ENCODE measurements at places on chromosomes 11 and 22.
A peak's percentile ranks its signal among the peaks of the same experiment; 100 is the strongest.

GRCh38 chr22:39623603-39624500, 53.3 kb downstream of the CACNA1I start:
- DNase-seq = no peak

GRCh38 chr22:30876221-30876751, 92.3 kb downstream of the MORC2 start:
- no peak for DNase-seq

DNA sequence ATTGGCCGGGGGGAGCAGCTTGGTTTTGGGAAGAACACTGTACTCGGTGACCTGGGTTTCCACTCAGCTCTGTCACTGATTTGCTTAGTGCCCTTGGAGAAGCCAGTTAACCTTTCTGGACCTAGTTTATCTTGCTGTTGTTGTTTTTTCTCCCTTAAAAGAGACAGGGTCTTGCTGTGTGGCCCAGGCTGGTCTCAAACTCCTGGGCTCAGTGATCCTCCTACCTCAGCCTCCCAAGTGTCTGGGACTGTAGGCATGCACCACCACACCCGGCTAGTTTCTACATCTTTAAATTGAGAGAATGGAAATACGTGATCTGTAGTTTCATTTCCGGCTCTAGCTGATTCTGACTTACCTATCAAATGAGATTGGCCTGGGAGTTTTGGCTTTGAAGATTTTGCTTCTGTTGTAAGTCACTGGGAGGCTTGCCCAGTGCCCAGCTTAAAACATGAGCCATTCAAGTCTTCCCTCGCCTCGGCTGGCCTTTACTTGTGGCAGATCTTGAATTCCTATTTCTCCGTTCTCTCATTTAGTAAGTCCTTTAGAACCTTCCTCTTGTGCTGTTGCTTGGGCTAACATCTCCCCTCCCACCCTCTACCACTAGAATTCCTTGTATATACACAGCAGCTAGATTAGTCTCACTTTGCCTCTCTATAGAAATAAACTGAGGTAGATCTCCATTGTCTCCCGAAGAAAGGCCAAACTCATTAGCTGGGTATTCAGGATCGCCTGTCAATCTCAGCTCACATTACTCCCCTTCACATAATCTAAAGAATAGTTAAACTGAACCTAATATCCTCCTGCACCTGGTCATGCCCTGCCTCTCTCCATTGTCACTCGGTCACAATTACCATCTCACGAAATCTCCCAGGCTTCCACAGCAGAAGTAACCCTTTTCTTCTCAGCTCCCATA, 87.7 kb upstream of the SLC25A18 start:
- DNase-seq = no peak

- DNase-seq = no peak
These were observed 438.9 kb downstream of the TBC1D22A start for GRCh38 chr22:47201186-47201995.

- peak; percentile 52 for DNase-seq
These were observed 29.3 kb upstream of the TCF20 start for GRCh38 chr22:42299586-42300258.

DNA sequence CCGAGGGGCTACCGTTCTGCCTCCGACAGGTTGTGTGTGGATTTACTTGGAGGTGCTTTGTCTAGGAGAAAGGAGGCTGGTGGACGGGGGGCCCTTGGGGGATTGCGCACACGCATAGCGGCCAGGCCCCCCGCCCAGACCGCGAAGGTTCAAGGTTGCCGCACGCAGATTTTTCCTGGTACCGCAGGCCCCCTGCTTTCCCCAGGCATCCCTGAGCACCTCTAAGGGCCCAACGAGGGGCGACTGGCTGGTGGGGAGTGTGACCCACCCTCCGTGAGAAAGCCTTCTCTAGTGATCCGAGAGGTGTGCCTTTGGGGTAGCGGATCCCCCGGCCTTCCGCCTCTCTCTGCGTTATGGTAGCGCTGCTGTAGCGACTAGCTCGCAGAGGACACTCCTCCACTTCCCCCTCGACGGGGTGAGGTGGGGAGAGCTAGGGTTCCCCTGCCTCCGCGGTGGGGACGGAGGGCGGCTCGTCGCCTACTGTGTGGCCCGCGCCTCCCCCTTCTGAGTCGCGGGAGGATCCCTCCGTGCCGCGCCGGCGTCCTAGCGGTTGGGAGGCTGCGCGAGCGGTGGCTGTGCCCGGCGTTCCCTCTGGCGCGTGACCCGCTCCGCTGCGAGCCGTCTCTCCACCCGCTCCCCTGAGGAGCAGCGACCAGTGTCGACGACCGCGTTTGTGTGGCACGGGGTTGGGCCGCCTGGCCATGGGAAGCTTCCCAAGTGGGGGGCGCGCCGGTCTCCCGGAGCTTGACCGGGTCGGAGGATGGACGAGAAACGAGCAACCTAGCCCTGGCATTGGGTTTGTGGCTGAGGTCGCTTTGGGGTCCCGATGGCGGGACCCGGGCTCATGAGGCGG, 3900.0 kb upstream of the OR11H1 start:
- no peak for DNase-seq

DNA sequence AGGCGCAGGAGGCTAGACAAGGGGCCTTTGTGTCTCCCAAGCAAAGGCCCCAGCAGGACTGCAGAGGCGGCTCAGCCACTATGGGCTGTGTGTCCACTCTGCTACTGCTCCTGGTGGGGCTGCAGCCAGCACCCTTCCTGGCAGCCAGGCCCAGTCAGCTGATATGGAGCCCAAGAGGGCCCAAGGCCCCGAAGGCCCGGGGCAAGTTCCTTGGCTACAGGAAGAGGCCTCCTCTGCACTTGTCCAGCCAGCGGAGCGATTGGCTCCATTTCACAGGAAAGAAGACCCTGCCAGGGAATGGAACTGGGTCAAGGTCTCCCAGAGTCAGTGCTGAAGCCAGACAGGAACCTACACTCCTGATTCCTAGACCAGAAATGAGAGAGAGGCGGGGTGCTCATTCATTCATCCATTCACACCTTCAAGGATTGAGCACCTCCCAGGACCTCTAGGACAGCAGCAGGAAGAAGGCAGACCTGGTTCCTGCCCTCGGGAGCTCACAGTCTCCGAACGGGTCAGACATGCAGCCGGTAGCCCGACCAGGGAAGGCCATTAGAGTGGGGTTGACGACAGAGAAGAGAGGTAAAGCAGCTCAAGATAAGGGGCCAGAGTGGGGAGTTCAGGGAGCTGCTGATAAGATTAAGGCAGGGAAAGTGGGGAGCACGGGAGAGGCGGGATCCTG, 811 bp upstream of the P2RY2 start:
- no peak for DNase-seq

GRCh38 chr22:23114721-23115020, 27.1 kb downstream of the RSPH14 start:
- no peak for DNase-seq

DNA sequence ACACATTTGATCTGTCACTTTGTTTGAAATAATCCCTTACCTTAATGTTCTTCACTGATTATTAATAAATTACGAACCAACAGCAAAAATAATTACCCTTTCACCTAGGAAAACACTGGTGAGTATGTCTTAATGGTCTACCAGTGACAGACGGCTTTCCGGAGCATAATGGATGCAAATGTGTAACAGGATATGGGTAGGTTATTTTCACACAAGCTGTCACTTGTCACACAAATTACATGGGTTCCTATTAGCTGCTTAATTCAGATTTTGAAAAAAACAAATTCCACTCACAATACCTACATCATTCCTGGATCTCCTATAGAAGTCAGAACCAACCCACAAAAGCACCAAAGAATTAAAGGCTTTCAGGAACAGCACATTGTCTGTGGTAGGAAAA, 127.9 kb downstream of the WT1 start:
- DNase-seq = no peak

- no peak for DNase-seq
These were observed 14.3 kb upstream of the EED start for GRCh38 chr11:86230179-86230804.

DNA sequence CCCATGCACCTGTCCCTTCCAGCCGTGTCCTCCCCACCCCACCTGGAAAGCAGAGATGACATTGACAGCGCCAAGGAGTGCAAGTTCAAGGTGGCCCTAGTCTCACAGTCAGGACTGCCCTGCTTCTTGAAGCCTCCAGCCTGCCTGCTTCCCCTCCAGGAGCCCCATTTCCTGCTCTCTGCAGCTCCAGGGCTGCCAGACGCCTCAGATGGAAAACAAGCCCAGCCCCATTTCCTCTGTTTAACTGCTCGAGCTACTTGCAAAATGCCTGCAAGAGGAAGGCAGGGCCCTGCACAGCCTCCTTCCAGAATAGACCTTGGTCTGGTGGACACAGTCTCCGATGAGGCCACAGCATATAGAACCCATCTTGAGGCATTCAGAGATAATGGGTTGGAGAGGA, 5.0 kb upstream of the DGKZ start:
- no peak for DNase-seq

DNA sequence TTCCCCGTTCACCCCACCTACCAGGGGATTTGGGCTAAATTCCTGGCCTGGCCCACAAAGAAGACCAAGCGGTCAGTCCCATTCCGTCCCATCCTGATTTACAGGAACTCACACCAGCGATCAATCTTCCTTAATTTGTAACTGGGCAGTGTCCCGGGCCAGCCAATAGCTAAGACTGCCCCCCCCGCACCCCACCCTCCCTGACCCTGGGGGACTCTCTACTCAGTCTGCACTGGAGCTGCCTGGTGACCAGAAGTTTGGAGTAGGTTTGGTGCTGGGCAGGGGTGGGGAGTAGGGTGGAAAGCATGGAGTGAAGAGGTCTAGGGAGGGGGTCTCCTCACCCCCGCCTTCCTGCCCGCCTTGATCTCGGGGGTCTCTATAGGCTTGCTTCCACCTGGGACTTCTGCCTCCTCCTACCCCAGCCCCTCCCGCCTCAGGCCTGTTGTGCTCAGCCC, at the start of gene SERPING1:
Gene SERPING1 (plus strand): TSS at position 225 of the 455 bp plus-strand sequence. CDS start 586 bp downstream, outside the sequence.
- no peak for DNase-seq

- DNase-seq = no peak
These were observed 42.1 kb upstream of the GNB1L start for GRCh38 chr22:19896665-19897355.

GRCh38 chr11:34185926-34186841, 80.8 kb downstream of the NAT10 start:
- no peak for DNase-seq

- no peak for DNase-seq
These were observed 25.1 kb upstream of the TPH1 start for GRCh38 chr11:18071098-18071705.

DNA sequence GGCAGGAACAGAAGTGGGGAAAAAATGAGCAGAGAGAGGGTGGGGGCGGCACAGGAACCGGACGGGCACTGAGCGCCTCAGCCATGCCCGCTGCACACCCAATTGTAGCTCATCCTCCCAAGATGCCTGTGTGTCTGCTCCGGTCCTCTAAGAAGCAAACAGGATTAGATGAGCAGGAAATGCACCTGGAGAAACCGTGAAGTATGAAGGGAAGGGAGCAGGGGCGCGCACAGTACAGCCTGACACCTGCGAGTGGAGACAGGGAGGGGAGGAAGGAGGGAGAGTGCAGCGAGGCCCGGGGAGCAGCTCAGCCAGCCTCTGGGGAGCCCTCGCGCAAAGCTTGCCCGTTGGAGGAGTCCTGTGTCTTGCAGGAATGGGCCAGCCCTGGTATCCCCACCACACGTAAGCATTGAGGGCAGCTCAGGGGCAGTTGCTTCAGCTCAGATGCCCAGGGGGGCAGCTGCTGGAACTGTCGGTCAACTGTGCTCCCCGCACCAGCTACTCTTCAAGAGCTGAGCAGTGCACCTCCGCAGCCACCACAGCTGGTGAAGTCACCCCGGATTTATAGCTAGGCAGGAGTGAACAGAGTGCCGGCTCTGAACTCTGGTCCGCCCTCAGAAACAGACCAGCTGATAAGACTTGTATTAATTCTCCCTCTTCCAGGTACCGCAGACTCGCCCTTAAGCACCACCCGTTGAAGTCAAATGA, 7.0 kb downstream of the DNAJB13 start:
- no peak for DNase-seq

- DNase-seq = no peak
These were observed 423.7 kb upstream of the ANO5 start for GRCh38 chr11:21769188-21769587.

GRCh38 chr22:30010789-30011405, 69.4 kb upstream of the HORMAD2 start:
- no peak for DNase-seq

- DNase-seq = peak; percentile 81
These were observed 34.6 kb downstream of the CYTH4 start for GRCh38 chr22:37316875-37317371.

DNA sequence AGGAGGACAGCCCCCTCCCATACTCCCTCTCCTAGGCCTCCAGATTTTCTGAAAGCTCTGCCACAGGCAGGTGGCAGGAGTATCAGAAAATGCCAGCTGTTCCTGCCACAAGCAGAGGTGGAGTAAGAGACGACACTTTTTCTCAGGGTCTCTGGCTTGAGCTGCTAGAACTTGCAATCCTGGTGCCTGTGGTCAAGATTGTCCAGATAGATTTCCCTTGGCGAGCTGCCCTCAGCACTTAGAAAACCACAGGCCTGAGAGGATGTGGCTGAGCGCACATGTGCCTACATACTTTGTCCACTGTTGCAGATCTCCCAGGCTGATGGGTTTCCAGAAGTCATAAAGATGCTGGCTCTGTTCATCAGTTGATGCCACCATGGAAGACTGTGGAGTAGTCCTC, 65.7 kb upstream of the NAV2 start:
- DNase-seq = no peak

GRCh38 chr11:15757048-15757698, 599.2 kb downstream of the SOX6 start:
- DNase-seq = no peak

GRCh38 chr22:30235687-30236170, 10.8 kb downstream of the LIF start:
- DNase-seq = no peak

DNA sequence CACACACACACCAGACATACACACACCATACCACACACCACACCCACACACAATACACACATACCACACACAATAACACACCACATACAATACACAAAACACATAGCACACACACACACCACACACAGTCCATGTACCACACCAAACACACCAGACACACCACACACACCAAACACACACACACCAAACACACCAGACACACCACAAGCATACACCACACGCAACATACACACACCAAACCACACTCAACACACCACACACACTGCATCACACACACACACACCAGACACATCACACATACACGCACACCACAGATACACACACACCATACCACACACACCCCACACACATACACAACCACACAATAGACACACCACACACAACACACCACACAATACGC, 54.8 kb downstream of the IGSF9B start:
- DNase-seq = no peak

DNA sequence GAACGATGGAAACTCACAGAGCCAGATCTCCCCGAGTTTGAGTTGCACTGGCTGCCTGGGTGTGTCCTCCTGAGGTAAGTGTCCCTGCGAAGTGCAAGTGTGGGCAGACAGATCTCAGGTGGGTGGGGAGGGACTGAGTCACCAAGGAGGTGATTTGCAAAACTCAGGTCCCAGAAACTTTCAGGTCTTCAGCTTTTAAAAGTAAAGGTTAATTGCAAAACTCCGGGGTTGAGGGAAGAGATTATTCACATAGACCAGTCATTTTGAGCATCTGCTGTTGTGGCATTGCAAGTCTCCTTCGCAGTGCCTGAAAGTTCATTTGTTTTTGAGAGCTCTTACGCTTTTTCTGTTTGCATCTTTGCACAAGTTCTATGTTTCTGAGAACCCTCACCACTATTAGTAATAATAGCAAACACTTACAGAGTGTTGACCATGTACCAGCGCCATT, 7.1 kb downstream of the CD44 start:
- peak; percentile 87 for DNase-seq

- DNase-seq = no peak
These were observed 3.7 kb downstream of the KRTAP5-4 start for GRCh38 chr11:1618231-1618630.

- no peak for DNase-seq
These were observed 55.9 kb downstream of the RTN4R start for GRCh38 chr22:20211997-20212753.

- DNase-seq = no peak
These were observed 545.9 kb downstream of the MIAT start for GRCh38 chr22:27203276-27203660.

All from CD4-positive, alpha-beta T cell treated with Interleukin-2 at 100 ng/mL for 4 hours (primary cell).